ENCODE measurements at places on chromosomes 5 and 9.

GRCh38 chr9:137026828-137027227 lies 1.2 kb downstream of the ABCA2 start:
- DNase-seq, result no peak

DNA sequence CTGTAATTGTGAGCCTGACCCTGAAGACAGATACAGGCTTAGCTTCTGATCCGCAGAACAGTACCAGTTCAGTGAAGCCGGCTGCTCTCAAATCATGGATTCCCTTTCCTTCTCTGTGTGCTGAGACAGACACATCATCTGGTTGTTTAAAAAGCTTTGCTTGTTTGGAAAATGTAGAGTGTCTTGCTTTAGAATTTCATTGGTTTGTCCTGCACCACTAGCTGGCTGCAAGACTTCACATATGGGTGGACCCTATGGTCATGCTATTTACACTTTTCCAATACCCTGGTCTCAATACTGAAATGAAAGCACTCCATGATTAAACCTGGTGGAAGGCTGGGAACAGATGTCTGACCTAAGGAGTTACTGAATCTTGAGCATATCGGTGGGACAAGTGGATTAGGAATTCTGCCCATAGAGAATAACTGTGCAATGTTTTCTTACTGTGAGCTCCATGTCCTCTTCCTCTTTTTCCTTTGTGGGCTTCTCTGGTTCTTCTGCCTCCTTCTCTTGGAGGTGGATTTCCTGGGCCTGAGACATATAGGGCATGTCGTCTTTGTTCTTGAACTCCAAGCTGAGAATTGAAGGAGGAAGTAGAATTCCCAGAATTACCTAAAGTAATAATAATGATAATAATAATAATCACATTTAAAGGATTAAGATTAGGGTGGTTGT lies 201.1 kb upstream of the KLF9 start:
- no peak for DNase-seq

DNA sequence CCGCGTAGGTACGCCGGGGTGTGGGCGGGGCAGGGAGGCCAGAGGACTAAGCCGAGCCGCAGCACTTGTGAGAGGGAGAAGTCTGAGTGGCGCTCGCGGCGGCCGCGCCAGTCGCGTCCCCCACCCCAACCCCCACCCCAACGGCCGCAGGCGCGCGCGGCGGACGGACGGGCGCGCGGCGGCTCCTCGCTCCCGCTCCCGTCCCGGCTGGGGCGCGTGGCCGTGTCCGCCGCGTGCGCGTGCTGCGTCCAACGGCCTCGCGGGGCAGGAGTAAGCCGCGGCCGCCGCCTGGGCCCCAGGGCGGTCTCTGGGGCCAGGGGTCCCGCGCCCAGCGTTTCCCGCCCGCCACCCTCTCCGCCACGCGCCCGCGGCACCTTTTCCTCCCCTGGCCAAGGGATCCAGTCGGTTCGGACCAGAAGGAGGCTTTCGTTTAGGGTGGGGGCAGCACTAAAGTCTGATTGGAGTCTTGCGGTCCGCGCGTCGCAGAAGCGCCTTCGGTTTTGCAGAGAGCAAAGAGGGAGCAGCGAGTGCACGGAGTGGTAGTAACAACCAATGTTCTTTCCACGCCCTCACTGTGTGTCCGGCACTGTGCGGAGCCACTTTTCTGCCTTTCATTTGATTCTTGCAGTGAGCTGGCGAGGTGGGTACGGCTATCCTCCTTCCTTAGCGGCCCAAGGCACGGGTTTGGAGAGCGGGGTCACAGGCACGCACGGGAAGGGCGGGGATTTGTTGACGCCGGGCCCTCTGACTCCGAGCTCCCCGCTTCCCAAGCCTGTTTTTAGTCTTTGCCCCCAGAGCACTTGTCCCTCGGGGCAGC lies 483 bp downstream of the G3BP1 start:
- no peak for DNase-seq

DNA sequence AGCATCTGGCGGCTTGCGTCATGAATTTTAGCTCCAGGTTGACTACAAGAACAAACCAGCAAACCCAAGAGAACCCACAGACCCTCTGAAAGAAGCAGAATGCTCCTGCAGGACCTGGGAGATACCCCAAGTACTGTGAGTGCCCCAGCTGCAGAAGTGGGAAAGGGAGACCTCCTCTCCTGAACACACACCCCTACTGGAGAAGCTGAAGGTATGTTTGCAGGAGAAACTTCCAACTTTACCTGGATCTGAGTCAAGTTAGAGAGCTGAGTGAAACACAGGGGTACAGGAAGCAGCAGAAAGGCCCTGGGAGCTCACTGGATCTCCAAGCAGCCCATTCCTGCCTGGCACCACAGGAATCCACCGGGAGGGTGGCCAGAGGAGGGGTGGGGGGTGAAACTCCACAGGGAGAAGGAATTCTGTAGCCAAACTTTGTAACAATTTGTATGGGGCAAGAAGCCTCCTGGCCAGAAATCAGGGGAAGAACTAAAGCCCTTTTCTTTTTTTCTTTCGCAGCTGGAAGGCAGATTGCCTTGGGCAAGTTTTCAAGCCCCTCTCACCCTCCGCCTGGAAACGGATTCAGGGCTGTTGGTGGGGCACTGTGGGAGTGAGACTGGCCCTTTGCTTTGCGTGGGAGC lies 576.2 kb downstream of the BNC2 start:
- DNase-seq, result no peak

GRCh38 chr9:105257809-105258208 lies 13.4 kb downstream of the SLC44A1 start:
- no peak for DNase-seq

GRCh38 chr5:73008831-73009230 lies 53.0 kb downstream of the FCHO2 start:
- DNase-seq, result no peak

DNA sequence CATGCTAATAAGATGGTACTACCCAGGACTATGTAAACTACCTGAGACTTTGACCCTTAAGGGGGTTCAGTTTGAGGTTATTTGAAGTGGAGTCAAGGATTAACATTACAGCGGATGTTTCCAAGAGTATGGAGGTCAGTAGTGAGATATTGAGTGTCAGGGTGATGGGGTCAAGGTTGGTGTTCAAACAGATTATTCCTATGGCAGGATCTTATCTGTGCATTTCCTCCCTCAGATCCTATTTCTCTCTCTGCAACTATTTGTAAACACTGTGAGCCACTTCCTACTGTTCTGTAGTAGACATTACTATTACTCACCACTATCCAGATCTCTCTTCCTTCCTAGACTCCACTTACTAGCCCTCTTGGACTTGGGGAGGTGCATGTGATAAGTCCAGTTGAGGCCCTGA lies 54.0 kb upstream of the STOM start:
- no peak for DNase-seq

- no peak for DNase-seq
Measured at GRCh38 chr9:111870774-111871498, 25.7 kb upstream of the UGCG start.

DNA sequence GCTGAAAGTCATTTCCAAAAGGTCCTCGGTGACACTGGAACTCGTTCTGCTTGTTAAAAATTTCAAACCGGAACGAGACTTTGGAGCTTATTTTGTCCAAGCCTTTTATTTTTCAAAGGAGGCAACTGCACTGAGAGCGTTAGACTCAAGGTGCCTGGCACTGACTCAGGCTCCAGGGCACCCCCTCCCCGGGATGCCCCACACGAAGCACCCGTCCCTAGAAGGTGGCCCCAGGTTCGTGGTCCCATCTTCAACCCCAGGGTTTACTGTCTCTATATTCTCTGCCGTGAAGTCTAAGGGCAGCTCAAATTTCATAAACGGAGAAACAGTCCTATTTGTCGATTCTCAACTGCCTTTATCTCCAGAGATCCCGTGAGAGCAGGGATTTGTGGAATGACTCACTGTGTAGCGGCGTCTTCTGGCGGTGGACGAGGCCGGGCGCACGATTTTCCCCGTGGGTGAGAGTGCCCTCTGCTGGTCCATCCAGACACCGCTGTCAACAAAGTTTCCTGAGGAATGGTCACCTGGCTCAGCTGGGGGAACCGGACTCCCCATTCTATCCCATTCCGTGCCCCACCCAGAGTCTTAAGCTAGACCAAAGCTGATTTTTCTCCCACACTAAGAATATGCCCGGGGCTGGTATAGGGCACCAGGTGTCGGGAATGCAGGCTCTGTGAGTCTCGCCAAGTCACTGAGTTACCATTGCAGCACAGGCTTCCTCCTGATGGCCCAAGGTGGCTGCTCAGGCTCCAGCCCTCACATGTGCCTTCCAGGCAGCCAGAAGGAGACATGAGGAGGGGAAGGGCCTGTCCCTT lies 27.1 kb upstream of the SLC6A19 start:
- DNase-seq, result no peak

GRCh38 chr5:37685816-37686215 lies 154.0 kb downstream of the GDNF start:
- DNase-seq, result no peak

DNA sequence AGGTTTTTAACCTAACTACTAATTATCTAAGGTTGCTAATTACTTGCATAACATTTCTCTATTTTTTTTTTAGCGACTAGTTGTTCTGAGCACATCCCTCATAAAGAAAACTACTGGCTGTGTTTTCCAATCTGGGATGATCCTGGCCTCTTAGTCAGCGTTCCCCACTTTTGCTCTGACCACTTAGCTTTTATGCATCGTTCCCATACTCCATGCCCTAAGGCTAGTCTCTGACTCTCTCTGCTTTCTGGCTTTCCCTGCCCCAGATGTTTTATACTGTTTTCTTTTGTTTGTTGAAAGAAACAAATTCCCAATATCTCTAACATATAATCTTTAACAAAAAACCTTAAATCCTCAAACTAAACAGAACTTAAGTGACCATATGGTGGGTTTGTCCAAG lies 217.9 kb downstream of the SPATA31D1 start:
- DNase-seq, result no peak

DNA sequence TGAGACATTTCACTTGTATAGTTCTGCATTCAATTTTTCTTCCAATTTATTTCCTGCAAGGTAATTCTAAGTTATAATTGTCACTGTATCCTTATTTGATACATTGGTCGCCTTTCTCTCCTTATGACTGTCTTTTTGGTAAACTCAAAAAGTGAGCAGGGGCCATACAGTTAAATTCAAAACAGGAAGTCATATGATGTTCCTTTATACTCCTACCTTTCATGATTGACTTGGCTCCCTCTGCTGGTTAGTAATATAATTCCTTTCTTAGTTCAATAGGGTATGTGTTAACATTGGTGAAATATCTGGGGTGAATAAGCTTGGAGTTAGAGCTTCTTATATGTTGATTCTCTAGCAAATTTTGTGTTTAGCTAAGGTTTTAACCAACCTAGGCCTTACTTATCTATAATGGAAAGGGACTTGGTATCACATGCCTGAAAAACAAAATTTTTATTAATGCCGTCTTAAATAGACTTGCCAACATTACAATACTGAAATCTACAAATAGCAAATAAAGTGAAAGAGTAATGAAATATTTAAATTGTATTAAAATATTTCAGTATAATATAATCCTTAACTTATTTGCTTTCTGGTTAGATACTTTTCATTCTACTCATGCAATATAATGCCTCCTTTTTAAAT lies 6.0 kb upstream of the NIPBL start:
- peak; percentile 37 for DNase-seq

GRCh38 chr5:33684496-33685159 lies 207.2 kb downstream of the ADAMTS12 start:
- no peak for DNase-seq

GRCh38 chr9:93130861-93131481 lies 3.1 kb downstream of the NINJ1 start:
- no peak for DNase-seq

- DNase-seq, result no peak
Measured at GRCh38 chr5:174733091-174733690, 8.8 kb downstream of the MSX2 start.

DNA sequence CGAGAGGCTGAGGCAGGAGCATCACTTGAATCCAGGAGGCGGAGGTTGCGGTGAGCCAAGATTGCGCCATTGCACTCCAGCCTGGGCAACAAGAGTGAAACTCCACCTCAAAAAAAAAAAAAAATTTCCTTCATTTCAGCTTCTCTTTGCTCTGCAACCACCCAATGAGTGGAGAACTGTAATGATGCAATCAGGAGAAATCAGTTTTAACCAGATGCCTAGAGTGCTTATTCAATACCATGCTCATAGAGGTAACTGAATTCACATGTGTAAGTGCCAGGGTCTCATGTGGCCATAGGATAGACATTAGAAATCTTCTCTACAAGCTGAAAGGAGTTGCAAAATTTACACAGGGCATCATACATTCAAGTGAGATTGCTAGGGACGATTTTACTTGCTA lies 70.6 kb downstream of the HMHB1 start:
- no peak for DNase-seq

GRCh38 chr5:9197881-9198260 lies 348.0 kb downstream of the SEMA5A start:
- DNase-seq, result peak; percentile 6

GRCh38 chr9:126842977-126843799 lies 17.3 kb upstream of the ZBTB34 start:
- no peak for DNase-seq

DNA sequence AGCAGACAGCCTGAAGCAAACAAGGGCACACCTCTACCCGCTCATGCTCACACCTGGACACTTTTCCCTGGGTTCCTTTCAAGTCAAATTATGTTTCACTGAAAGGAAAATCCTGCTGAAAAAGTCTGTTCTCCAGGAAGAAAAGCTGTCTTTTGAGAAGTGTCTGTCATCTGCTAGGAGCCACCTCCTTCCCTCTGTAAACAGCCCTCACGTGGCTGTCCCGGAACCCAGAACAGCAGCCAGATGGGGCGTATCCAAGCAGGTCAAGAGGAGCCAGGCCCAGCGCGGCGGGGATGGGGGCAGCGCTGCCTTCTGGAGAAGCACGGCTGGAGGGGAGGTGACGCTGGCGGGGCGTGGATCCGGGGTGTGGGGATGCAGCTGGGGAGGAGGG lies at the start of gene PNPLA7:
Gene PNPLA7, minus strand, starts transcription at position 172 of the 391 bp plus-strand sequence. CDS start 205 bp downstream, outside the sequence.
- DNase-seq, result peak; percentile 66

GRCh38 chr5:144121577-144121976 lies 48.9 kb downstream of the YIPF5 start:
- no peak for DNase-seq

DNA sequence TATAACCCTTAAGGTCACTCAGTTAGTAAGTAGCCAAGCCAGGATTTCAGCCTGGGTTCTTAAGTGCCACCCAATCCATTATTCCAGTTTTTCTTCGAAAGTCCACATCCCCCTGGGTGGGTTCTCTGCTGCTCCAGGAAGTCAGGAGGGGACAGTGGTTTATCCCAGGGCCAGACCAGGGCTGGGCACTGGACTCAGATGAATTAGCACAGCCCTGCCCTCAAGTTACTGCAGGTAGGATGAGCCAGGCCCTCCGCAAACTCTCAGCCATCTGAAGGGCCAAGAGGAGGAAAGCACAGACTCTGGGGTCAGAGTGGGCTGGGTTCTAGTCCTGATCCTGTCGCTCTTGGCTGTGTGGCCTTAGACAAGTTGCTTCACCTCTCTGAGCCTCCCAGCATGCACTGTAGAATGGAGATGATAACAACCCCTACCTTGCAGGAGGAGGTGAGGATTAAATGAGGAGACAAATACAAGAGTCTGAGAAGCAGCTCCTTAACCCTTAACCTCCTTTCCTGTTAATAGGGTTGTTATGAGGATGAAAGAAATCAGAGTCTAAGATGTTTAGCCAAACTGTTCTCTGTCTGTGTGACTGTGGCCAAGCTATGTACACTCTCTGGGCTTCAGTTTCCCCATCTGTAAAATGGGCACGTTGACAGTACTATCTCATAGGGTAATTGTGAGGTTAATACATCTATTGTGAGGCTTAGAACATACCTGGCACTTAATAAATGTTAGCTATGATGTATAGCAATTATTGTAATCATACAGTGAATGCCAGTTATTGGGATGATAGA lies 6.8 kb upstream of the NEURL1B start:
- DNase-seq, result no peak

GRCh38 chr5:126918615-126918957 lies 111.8 kb downstream of the MARCHF3 start:
- DNase-seq, result no peak

- DNase-seq, result no peak
Measured at GRCh38 chr5:146564007-146564762, 48.2 kb upstream of the GPR151 start.

GRCh38 chr9:36006549-36007315 lies 30.0 kb upstream of the RECK start:
- no peak for DNase-seq

Data from GM19239 (cell line).